ENCODE measurements at places on chromosomes 3 and 15.

GRCh38 chr3:171970301-171970788 is 69.0 kb upstream of the FNDC3B start:
- DNase-seq = no peak

- DNase-seq = no peak
Measured at GRCh38 chr3:45498532-45498931, 96.0 kb upstream of the LIMD1 start.

DNA sequence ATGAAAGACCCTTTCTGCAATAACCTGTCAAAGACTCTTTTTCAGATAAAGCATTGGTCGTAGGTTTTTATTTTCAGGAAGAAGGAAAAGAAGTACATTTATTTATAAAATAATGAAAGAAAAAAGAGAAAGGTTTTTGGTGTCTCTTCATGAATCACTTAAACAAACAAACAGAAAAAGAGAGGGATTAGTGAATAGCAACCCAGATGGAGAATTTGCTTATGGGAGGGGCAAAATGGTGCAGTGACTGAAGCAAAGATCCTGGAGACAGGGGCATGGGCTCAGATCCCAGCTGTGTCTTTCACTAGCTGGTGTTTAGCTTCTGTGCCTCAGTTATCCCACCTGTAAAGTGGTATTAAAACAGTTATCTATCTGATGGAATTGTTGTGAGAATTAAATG is 78.6 kb upstream of the PFN2 start:
- DNase-seq = no peak

GRCh38 chr3:45235409-45235808 is 9.3 kb upstream of the TMEM158 start:
- DNase-seq = no peak

GRCh38 chr15:31169558-31169957 is 68.0 kb upstream of the TRPM1 start:
- DNase-seq = no peak

DNA sequence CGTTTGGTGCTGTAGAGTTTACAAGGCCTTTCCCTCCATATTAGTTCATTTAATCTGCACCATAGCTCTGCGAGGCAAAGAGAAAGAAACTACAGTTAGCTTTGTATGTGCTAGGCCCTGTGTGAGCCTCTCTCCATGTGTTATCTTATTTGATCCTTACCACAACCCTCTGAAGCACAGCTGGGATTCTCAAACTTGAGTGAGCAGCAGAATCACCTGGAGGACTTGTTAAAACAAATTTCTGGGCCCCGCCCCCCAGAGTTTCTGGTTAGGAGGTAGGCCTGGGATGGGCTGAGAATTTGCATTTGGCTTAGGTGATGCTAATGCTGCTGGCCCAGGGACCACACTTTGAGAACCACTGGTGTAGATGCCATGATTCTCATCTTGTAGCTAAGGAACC is 12.3 kb downstream of the CA12 start:
- DNase-seq = no peak

DNA sequence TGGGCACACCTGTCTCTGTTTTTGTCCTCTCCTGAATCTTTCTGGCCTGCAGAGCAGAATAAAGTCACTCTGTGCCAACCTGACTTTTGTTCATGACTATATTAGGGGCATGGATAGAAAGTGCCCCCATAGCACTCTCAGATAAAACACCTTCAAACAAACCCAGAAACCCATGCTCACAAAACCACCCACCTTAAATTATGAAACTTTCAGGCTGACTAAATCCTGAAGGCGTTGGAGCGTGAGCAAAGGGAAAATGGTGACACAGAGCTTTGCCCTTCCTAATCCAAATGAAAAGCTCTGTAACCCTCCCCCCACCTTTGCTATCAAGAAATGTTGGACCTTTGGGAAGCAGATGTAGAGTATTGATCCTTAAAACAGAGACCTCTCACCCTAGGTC is 138.9 kb downstream of the IGF1R start:
- no peak for DNase-seq

GRCh38 chr3:195102609-195103467 is 168.1 kb downstream of the XXYLT1 start:
- peak; percentile 61 for DNase-seq

GRCh38 chr15:85718271-85718971 is 76.3 kb downstream of the KLHL25 start:
- DNase-seq = no peak

DNA sequence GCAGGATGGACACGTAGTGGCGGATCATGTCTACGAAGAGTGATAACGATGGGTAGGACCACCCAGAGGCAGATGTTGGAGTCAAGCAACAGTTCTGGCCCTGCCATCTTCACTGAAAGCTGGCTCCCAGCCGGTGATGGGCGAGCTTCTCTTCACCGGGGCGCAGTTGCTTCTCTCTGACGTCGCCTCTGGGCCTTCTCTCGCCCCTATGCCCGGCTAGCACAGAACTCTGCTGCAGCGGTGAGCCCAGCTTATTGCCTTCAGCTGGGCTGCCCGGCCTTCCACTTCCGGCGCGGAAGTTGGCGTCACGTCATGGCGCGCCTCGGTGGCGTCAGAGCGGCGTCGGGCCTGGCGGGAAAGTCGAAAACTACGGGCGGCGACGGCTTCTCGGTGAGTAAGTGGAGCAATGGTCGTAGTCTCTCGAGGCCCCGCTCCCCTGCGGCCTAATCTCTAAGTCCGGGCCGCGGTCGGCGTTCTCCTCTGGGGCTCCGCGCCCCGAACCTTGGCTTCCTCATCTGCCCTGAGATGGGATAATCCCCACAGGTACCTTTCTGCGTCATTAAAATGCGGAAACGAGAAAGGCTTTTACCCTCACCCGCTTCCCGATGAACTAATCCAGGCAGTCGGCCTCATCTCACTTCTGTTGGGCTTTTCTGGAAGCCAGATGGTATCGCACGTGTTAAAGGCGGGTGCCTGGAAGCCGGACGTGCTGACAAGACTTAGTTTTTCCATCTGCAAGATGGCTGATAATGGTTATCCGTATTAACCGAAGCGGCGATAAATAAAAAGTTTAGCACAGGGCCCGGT is at the start of gene FANCD2:
Gene FANCD2 (plus strand): TSS at position 354 of the 807 bp plus-strand sequence. CDS start 2,221 bp downstream, outside the sequence.
- peak; percentile 73 for DNase-seq

- DNase-seq = no peak
Measured at GRCh38 chr3:52162250-52162872, 8.1 kb upstream of the POC1A start.

- DNase-seq = no peak
Measured at GRCh38 chr3:185250247-185250646, 3.6 kb downstream of the EHHADH start.

GRCh38 chr3:148168347-148168746 is 529.4 kb upstream of the AGTR1 start:
- DNase-seq = no peak

- DNase-seq = no peak
Measured at GRCh38 chr3:129360705-129361460, 67.6 kb downstream of the EFCAB12 start.

- DNase-seq = no peak
Measured at GRCh38 chr3:126551121-126551838, 7.5 kb downstream of the C3orf22 start.

- DNase-seq = no peak
Measured at GRCh38 chr15:69606921-69607500, 154.4 kb downstream of the RPLP1 start.

- no peak for DNase-seq
Measured at GRCh38 chr3:13951184-13951583, 71.3 kb upstream of the WNT7A start.

All from SW 1271 (cell line).